GDM1 (cell line): ENCODE measurements at places on chromosomes 4 and X.

GRCh38 chr4:138890891-138891570 is 124.5 kb upstream of the NOCT start:
- DNase-seq = no peak

GRCh38 chrX:130109429-130110378 is 593 bp downstream of the ELF4 start:
- DNase-seq = no peak

DNA sequence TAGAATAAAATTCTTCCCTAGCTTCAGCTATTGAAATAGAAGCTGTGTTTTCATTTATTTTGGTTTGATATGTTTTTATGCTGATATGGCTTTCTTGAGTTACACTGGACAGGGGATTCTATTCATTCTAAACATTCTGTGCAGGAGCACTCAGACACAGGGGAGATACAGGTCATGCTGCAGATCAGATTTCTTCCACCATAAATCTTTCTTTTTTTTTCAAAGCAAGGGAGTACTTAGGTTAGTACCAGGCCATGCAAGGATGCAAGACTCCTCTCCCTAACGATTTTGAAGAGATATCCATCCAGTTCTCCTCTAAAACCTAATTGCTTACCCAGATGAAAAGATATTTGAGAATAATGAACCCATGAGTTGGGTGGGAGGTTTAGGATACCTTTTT is 21.4 kb downstream of the ETDC start:
- DNase-seq = no peak

DNA sequence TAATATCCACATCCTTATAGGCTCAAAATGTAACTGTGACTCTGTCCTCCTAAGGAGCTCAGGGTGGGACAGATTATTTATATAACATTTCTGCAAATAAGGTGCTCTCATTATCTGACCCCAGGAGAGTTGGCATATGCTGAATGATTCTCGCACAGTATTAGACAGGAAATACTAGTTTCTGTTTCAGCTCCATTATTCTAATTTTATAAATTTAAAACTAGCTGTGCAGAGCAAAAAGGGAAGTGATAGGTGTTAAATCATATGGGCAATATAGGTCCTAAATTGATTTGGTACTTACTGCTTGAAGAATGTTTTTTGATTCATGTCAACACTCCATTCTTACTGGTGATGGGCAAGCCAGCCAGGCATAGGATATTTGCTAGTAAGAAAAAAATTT is 141.5 kb downstream of the GLRA2 start:
- no peak for DNase-seq

DNA sequence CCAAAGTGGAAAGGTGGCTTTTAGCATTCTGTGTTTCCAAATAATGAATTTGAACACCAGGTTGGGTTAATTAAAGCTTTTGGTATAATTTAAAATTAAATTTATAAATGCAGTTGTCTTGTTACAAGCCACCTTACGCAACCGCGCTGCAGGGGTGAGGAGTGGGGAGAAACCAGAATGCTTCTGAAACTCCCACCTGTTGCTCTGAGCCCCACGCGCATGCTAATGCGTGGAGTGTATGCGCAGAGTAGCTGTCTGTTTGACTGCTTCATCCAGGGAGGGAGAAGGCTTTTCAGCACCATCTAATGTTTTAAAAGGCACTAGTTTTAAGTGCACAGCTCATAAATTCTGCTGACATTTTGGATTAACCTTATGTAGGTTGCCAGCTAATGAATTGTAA is 12.5 kb downstream of the OGT start:
- no peak for DNase-seq

DNA sequence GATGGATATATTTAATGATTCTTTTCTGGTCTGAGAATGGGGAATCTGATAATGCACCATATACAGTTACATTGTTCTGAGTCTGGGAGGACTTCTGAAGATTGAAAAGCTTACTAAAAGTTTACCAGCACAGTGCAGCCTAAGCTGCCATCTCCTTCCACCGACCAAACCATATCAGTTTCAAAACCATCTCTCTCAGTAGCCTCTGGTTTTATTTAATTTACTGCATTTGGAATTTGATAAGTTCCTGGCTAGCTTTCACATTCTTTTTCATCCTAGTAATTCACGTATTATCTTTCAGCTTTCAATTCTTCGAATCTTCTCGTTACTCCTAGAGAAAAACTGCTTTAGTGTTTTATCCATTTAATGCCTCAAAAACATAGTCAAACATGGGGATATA is 181.4 kb upstream of the HCCS start:
- DNase-seq = no peak

GRCh38 chr4:176680668-176681180 is 112.0 kb downstream of the VEGFC start:
- no peak for DNase-seq

DNA sequence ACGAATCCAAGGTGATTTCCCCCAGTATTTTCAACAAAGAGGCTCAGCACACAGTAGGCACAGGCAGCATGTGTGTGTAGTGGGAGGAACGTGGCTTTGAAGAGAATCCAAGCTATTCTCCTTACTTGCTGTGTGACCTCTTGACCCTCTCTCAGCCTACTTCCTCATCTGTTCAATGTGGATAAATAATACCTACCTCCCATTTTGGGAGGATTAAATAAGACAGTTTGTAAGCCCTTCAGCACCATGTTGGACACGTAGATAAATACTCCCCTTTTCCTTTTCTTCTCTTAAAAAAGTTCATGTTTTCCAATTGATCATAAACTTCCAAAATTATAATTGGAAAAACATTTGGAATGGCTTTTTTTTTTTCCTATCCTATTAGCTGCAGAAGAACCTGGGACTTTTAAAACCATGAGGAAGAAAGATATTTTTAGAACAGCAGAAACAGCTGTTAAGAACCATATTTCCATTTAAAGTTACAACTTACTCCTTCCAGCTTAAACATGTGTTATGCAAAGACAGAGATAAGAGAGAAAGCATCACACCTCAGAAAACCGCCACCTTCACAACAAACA is 56.1 kb upstream of the TMEM131L start:
- no peak for DNase-seq

DNA sequence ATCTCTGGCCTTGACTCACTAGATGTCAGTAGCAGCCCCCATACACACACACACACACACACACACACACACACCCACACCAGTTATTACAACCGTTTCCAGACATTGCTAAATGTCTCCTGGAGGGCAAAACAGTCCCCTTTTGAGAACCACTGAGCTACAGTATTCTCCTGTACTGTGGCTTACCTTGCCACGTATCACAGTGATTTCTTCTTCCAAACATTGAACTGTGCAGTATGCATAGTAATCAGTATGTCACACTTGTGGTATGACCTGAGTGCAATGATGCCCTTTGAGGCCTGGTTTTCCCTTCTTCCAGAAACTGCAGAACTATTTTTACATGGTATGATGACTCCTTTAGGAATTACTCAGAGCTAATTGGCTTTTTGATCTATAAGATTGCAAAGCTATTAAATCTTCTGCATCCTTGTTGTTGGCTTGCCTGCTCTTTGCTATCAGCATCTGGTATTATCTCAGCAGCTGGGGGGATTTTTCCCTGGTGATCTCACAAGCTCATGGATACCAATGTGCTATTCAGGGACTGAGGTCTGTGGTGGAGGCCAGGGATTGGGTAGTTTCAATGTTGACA is 3.6 kb upstream of the THOC2 start:
- no peak for DNase-seq

GRCh38 chr4:112747036-112747435 is 110.1 kb downstream of the LARP7 start:
- no peak for DNase-seq

- no peak for DNase-seq
Observed at GRCh38 chr4:76624241-76624681, 189.2 kb downstream of the SHROOM3 start.

DNA sequence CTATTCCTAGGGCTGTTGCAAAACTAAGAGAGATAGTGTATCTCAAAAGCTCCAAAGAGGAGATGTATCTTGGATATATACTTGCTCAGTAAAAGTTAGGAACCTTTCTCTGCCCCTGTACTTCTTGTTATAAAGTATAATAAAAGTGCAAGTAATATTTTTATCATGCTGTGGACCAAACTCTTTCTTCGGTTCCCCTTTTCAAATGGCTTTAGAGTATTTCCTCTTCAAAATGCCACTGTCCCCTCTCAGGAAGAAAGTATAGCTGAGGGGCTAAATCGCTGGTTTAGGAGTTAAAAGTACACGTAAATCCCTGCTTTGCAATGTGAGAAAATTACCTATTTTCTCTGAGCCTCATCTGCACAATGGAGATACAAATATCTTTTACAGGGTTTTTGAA is 169.1 kb upstream of the FTHL17 start:
- no peak for DNase-seq

DNA sequence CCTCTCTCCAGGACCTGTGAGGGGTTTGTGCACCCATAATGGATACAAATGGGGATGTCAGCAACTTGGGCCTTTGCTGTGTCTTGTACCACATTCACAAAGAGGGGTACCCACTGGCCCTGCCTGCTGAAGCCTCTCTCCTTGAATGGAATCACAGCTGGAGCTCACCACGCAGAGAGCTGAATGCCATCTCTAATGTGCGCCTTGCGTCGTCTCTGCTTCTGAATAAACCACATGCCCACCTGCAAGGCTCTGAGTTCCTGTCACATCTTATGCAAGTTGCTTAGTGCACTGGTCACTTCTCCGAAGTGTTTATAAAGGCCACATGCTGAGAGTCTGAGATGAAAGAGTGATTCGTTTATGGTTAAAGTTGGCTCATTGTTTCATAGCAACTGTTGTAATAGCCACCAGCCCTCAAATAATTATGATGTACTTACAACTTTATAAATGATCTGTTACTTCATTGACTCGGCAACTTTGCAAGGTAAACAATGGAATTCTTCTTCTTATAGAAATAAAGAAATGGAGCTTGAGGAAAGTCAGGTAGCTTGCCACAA is 6.2 kb upstream of the PUDP start:
- no peak for DNase-seq

GRCh38 chr4:181685461-181685860 is 557.7 kb upstream of the TENM3 start:
- no peak for DNase-seq

- DNase-seq = no peak
Observed at GRCh38 chr4:48490680-48491513, 845 bp downstream of the ZAR1 start.

GRCh38 chrX:107825698-107826237 is at the start of gene MID2:
Gene MID2, plus strand, starts transcription at chrX:107825866. Its CDS starts 561 bp downstream, at chrX:107826427.
- no peak for DNase-seq

DNA sequence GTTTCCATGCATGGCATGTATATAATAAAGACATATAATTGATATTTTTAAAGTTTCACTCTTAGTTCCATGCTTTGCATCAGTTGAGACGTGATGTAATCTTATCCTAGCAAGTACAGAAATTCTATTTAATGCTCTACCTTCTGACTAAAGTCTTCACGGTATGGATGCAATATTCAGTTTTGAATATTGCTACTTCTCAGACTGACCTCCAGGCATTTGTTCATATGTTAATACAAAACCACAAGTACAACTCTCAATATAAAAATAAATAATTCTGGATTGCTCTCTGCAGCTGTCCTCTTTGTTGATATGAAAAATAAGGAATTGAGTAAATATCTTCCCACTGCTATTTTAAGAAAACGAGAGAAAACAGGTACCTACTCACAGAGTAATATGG is 309.8 kb upstream of the HAND2 start:
- no peak for DNase-seq

GRCh38 chr4:99507762-99508161 is 3.1 kb upstream of the C4orf17 start:
- no peak for DNase-seq

DNA sequence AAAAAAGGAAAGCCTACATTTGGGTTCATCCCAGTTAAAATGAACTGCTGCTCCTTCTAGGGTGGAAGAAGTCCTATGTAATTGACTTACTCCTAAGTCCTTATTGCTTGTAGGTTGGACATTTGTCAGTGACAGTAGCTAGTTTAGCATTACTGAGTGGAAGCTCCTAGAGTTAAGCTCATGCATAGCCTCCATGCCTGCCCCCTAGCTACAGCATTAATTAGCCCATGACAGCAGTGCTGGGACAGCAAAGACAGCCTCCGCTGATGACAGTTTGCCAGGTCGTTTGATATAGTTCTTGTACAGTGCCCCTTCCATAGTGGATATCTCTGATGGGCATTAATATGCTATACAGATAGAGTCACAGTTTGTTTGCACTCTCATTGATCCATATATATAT is 18.7 kb upstream of the GALNTL6 start:
- no peak for DNase-seq

- no peak for DNase-seq
Observed at GRCh38 chrX:70826715-70827114, 81.8 kb downstream of the TEX11 start.

DNA sequence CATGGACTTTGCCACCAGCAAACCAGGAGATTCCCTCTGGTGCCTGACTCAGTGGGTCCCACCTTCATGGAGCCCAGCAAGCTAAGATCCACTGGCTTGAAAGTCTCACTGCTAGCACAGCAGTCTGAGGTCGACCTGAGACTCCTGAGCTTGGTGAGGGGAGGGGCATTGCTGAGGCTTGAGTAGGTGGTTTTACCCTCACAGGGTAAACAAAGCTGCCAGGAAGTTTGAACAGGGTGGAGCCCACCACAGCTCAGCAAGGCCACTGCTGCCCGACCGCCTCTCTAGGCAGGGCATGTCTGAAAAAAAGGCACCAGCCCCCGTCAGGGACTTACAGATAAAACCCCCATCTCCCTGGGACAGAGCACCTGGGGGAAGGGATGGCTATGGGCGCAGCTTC is 28.1 kb downstream of the FAM9A start:
- DNase-seq = no peak

DNA sequence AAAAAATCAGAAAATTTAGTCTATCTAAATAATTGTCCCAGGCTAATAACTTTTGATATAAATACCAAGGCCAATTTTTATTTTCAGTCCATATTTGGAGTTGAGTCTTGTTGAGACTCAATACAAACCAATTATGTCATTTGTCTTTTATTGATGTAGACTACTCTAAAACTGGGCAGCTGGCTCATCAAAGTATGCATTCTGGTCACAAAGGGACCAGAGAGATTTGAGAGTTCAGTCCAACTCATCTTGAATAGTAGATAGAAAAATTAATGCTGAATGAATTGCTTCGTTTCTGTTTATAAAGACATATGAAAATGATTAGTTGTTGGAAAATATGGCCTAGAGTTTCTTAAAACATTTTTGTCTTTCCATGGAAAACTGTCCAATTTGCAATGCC is 412.5 kb upstream of the KLHL4 start:
- DNase-seq = no peak
